ENCODE measurements at places on chromosomes 16 and 17. TPM values are rescaled to one million over a fixed set of nuclear protein-coding genes. Genes with fewer than 3 reads are reported as not detected.

GRCh38 chr17:9765322-9765721, 26.1 kb downstream of the DHRS7C start:
- H3K4me1 ChIP-seq: no peaks in the 10 kb centered on the region
- H3K4me3 ChIP-seq: no peak overlapping the region
- DNase-seq: no peak
- H3K36me3 ChIP-seq: no peaks in the 10 kb centered on the region
- no peak overlapping the region for H3K27ac ChIP-seq
- no peaks in the 10 kb centered on the region for H3K27me3 ChIP-seq

GRCh38 chr16:81629896-81630634, 149.0 kb upstream of the PLCG2 start:
- no peaks in the 10 kb centered on the region for H3K27me3 ChIP-seq
- H3K27ac ChIP-seq: no peak overlapping the region
- no peak overlapping the region for H3K4me3 ChIP-seq
- DNase-seq: no peak
- no peaks in the 10 kb centered on the region for H3K36me3 ChIP-seq
- H3K4me1 ChIP-seq: peaks cover 17% of the 10 kb centered on the region

GRCh38 chr17:14366199-14366598, 65.3 kb downstream of the HS3ST3B1 start:
- no peak for DNase-seq
- H3K27ac ChIP-seq: no peak overlapping the region
- no peaks in the 10 kb centered on the region for H3K27me3 ChIP-seq
- H3K36me3 ChIP-seq: no peaks in the 10 kb centered on the region

- no peaks in the 10 kb centered on the region for H3K4me1 ChIP-seq
- H3K36me3 ChIP-seq: peaks cover 3% of the 10 kb centered on the region
- no peaks in the 10 kb centered on the region for H3K27me3 ChIP-seq
- H3K27ac ChIP-seq: no peak overlapping the region
Measured at GRCh38 chr17:82120148-82120547, 22.1 kb upstream of the FASN start.

PIGS gene
- 88.4 TPM for polyA plus RNA-seq

GRCh38 chr17:58265902-58266875, 14.5 kb downstream of the MPO start:
- DNase-seq: no peak
- peaks cover 40% of the 10 kb centered on the region for H3K27me3 ChIP-seq
- no peaks in the 10 kb centered on the region for H3K4me1 ChIP-seq
- H3K27ac ChIP-seq: no peak overlapping the region
- H3K4me3 ChIP-seq: no peak overlapping the region
- H3K36me3 ChIP-seq: no peaks in the 10 kb centered on the region

DNA sequence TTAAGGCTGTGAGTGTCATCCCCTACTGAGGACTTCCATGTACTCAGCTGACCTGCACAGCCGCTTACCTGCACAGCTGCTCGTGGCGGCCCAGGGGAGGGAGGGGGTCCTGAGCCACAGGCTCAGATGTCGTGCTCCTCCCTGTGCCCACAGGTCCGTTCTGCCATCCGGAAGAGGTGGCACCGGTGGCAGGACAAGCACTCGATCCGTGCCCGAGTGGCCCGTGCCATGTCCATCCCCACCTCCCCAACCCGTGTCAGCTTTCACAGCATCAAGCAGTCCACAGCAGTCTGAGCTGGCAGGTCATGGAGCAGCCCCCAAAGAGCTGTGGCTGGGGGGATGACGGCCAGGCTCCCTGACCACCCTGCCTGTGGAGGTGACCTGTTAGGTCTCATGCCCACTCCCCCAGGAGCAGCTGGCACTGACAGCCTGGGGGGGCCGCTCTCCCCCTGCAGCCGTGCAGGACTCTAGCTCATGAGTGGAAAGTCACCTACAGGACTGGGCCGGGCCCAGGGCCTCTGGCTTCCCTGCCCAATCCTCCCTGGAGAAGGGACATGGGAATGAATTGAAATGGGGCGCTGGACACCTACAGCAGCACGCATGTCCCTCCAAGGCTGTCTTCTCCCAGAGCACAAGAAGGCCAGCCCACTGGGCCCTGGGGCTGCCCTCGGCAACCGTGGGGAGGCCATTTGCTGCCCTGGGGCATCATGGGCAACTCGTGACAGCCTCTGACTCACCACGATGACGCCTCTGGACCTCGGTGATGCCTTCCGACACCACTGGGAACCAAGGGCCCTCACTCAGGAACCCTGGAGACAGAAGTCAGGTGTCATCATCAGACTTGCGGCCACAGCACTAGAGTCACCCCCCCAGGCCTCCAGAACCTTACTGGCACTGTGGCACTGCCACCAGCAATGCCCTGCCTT, 9.9 kb upstream of the SPPL2C start:
- H3K4me3 ChIP-seq: no peak overlapping the region
- DNase-seq: no peak
- H3K4me1 ChIP-seq: no peaks in the 10 kb centered on the region

DDX52 gene
- 6.7 TPM for polyA plus RNA-seq

HSD3B7 gene
- polyA plus RNA-seq: 7.1 TPM

RSL1D1 gene
- polyA plus RNA-seq: 38.3 TPM

SPNS3 gene
- polyA plus RNA-seq: 0.36 TPM

ITGA2B gene
- 0.22 TPM for polyA plus RNA-seq

- H3K4me3 ChIP-seq: no peak overlapping the region
- H3K4me1 ChIP-seq: peaks cover 5% of the 10 kb centered on the region
- no peaks in the 10 kb centered on the region for H3K27me3 ChIP-seq
- DNase-seq: no peak
Measured at GRCh38 chr17:32894245-32894644, 17.3 kb upstream of the MYO1D start.

- no peak overlapping the region for H3K27ac ChIP-seq
- DNase-seq: no peak
- H3K27me3 ChIP-seq: peaks cover 25% of the 10 kb centered on the region
- no peak overlapping the region for H3K4me3 ChIP-seq
- no peaks in the 10 kb centered on the region for H3K4me1 ChIP-seq
Measured at GRCh38 chr17:34156741-34157589, 98.1 kb upstream of the CCL2 start.

- peaks cover 16% of the 10 kb centered on the region for H3K4me1 ChIP-seq
- no peak for DNase-seq
- H3K27ac ChIP-seq: no peak overlapping the region
- no peak overlapping the region for H3K4me3 ChIP-seq
- H3K27me3 ChIP-seq: no peaks in the 10 kb centered on the region
Measured at GRCh38 chr16:11079652-11080187, 135.4 kb downstream of the CLEC16A start.

GRCh38 chr17:82611140-82612058, 36.8 kb downstream of the WDR45B start:
- no peak overlapping the region for H3K4me3 ChIP-seq
- no peaks in the 10 kb centered on the region for H3K27me3 ChIP-seq
- peaks cover 12% of the 10 kb centered on the region for H3K36me3 ChIP-seq
- DNase-seq: no peak
- H3K27ac ChIP-seq: no peak overlapping the region

- no peaks in the 10 kb centered on the region for H3K27me3 ChIP-seq
- DNase-seq: no peak
- H3K36me3 ChIP-seq: no peaks in the 10 kb centered on the region
- H3K4me1 ChIP-seq: no peaks in the 10 kb centered on the region
- no peak overlapping the region for H3K4me3 ChIP-seq
Measured at GRCh38 chr17:18975597-18975996, 23.6 kb downstream of the SLC5A10 start.

DNA sequence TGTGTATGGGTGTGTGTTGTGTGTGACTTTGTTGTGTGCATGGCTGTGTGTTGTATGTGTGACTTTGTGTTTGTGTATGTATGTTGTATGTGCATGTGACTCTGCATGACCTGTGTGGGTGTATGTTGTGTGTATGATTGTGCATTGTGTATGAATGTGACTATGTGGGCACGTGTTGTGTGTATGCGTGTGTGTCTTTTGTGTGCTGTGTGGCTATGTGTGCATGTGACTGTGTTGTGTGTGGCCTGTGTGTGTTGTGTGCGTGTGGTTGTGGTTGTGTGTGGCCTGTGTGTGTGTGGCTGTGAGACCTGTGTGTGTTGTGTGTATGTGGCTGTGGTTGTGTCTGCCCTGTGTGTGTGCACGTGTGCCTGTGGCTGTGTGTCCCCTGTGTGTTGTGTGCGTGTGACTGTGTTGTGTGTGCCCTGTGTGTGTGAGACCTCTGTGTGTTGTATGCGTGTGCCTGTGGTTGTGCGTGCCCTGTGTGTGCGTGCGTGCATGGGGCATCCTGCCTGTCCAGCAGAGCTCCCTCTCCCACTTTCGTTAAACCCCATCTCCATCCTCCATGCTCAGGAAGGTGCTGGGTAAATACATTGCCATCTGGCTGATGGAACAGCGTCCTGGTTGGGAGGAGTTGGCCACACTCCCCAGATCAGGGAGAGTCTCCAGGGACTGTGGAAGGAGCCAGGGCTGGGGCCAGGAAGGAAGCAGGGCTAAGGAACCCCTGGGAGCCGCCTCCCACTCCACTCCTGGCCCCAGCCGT, 90.1 kb upstream of the GSE1 start:
- peak overlapping the region; percentile 17 for H3K27ac ChIP-seq
- no peaks in the 10 kb centered on the region for H3K27me3 ChIP-seq
- peak overlapping the region; percentile 15 for H3K4me3 ChIP-seq
- H3K4me1 ChIP-seq: peaks cover 26% of the 10 kb centered on the region

DNA sequence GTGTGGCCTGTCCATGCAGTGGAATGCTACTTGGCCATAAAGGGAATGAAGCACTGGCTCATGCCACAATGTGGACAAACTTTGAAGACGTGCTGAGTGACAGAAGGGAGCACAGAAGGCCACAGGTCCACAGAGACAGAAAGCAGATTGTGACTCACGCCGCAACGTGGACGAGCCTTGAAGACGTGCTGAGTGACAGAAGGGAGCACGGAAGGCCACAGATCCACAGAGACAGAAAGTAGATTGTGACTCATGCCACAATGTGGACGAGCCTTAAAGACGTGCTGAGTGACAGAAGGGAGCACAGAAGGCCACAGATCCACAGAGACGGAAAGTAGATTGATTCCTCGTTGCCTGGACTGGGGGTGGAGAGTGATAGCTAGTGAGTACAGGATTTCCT, 19.2 kb downstream of the ZC3H18 start:
- H3K36me3 ChIP-seq: no peaks in the 10 kb centered on the region
- no peak overlapping the region for H3K4me3 ChIP-seq
- no peaks in the 10 kb centered on the region for H3K27me3 ChIP-seq
- DNase-seq: no peak
- peaks cover 27% of the 10 kb centered on the region for H3K4me1 ChIP-seq
- H3K27ac ChIP-seq: no peak overlapping the region

GPRC5B gene
- 97.5 TPM for polyA plus RNA-seq

- no peak overlapping the region for H3K4me3 ChIP-seq
- no peak overlapping the region for H3K27ac ChIP-seq
- H3K36me3 ChIP-seq: no peaks in the 10 kb centered on the region
- no peak for DNase-seq
- H3K4me1 ChIP-seq: peaks cover under 1% of the 10 kb centered on the region
- H3K27me3 ChIP-seq: no peaks in the 10 kb centered on the region
Measured at GRCh38 chr17:57522042-57523005, 222.8 kb downstream of the CCDC182 start.

DNA sequence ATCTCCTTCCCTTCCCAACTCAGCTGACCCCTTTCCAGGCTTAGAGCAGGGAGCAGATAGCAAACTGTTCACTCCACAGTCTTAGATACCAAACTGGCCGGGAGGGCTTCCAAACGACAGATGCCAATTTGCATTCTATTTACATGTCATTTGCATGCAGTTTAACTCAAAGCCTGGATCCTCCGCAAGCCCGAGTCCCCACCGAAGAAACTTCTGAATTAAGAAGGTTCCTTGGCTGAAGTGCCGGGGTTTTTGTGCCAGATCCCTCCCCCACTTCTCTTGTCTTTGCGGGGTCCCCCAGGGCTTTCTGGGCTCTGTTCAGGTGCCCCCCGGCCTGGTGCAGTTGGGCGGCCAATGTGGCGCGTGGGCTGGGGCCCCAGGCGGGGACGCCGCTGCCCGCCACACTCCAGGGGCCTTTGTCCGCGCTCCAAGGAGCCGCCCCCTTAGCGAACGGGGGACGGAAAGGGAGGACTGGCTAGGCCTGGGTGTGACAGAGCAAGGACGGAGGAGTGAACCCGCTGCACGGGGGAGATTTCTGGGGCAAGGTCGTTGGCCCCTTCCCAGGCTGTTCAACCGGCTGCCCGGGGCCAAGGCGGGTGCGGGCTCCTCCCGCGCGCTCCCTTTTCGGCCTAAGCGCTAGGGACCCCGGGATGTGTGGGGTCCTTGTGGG, 1.2 kb downstream of the GPRC5B start:
- no peaks in the 10 kb centered on the region for H3K27me3 ChIP-seq
- H3K36me3 ChIP-seq: peaks cover 30% of the 10 kb centered on the region
- H3K27ac ChIP-seq: peak overlapping the region; percentile 96
- peak overlapping the region; percentile 80 for H3K4me3 ChIP-seq
- peak; percentile 70 for DNase-seq
- peaks cover 13% of the 10 kb centered on the region for H3K4me1 ChIP-seq

- H3K4me3 ChIP-seq: no peak overlapping the region
- DNase-seq: peak; percentile 73
- peaks cover 14% of the 10 kb centered on the region for H3K4me1 ChIP-seq
Measured at GRCh38 chr17:13415871-13416416, 185.8 kb downstream of the HS3ST3A1 start.

DNA sequence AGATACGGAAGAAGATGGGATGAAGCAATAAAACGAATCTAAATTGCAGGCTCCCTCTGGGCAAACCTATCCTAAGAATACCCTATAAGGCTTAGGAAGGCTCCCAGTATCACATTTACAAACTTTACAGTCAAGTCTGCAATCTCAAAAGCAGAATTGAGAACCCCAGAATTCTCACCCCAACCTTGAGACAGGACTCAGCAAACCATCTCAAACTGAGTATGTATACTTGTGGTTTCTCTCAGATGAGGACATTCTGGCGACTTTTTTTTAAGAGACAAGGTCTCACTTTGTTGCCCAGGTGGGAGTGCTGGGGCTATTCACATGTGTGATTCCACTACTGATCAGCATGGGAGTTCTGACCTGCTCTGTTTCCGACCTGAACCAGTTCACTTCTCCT, 19.3 kb upstream of the ITGA2B start:
- no peak for DNase-seq
- no peak overlapping the region for H3K4me3 ChIP-seq
- no peaks in the 10 kb centered on the region for H3K27me3 ChIP-seq
- H3K4me1 ChIP-seq: no peaks in the 10 kb centered on the region

DNA sequence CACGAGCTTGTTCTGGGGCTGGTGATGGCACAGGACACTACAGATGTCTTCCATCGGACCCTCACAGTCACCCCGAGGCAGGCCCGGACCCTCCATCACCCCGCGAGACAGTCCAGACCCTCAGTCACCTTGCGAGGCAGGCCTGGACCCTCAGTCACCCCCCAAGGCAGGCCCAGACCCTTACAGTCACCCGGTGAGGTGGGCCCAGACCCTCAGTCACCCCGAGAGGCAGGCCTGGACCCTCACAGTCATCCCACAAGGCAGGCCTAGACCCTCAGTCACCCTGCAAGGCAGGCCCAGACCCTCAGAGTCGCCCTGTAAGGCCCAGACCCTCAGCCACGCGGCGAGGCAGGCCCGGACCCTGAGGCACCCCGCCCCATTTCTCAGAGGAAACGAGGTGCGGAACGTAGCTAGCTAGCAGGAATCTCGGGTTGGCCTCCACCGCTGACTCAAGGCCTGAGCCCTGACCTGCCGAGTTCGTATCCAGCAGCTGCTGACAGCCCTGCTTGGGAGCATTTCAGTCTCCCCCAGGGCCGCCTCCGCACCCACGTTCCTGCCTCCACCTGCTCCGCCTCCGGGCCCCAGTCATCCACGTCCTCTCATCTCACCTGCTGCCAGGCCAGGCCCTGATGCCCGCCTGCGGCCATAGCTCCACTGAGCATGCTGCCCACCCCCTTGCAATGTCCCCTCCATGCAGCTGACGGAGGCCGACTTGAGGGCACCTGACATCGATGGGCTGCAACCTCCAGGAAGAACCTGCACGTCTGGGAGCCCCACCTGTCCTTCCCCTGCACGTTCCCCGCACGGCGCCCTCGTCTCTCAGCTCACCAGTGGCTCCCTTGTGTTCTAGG, 28.7 kb downstream of the RPH3AL start:
- H3K36me3 ChIP-seq: peaks cover 6% of the 10 kb centered on the region
- peaks cover 3% of the 10 kb centered on the region for H3K27me3 ChIP-seq
- H3K4me3 ChIP-seq: no peak overlapping the region
- no peaks in the 10 kb centered on the region for H3K4me1 ChIP-seq
